ENCODE measurements at places on chromosomes 13 and 19.

DNA sequence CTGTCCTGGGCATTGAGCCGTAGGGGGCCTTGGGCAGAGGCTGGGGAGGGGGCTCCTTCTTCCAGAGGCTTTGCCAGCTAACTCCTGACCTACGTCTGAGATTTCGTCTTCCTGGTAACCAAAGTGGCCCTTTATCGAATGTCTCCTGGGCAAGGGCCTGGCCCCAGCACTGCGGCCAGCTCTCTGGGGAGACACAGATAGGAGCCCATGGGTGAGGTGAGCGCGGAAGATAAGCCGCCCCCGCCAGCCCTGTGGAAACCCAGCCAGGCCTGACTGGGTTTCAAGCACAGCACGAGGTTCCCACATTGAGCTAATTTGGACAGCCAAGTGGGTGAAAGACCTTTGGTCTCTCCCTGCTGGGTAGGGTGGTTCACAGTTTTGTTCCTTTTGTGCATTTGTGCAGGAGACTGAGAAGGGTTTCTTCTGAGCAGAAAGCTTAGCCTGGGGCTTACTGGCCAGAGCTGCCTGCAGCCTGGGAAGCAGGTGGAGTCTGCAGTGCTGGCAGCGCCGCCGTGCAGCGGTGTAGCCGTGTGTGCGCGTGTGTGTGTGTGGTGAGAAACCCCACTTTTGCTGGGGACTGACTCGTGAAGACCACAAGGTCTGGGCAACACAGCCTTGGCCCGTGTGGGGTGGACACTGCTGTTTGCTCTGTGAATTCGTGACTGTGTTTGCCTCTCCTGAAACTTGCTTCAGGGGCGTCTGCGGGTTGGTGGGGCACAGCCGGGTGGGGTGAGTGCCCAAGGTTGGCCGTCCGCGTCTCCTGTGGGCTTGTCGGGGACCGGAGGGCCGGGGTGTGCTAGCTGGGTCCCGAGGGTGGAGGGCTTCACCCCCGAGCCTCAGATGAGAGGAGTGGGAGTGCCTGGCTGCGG, 2.5 kb downstream of the BSG start:
- no peak for DNase-seq

- DNase-seq, result no peak
Measured at GRCh38 chr13:76758738-76759137, 127.5 kb downstream of the KCTD12 start.

GRCh38 chr19:43820098-43820883, 6.8 kb upstream of the ZNF283 start:
- no peak for DNase-seq

DNA sequence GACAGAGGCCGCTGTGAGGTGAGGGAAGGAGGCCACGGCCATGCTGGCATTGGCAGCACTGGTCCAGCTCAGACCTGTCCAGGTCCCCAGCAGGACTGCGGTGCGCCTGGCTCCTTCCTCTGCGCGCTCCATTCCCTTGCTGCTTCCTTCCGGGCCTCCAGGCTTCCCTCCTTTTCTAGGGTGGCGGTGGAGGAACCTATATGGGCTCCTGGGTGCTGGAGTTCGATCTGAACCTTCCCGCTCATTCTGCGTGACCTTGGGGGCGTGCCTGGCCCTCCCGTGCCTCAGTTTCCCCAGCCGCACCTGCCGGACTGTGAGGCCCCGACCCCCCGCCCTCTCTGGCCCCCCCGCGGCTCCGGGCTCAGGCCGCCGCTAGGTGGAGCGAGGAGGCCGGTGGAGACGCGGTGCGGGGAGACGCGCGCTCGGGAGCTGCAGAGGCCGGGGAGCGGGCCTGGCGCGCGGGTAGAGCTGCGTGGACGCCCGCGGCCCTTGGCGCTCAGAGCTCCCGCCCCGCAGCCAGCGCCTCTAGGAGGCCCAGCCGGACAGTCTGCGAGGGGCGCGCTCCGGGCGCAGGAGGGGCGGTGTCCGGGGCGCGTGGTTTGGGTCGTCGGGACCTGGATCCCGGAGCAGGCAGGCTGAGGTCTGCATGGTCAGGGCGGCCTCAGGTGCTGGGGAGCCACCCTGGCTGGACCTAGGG, 29.9 kb downstream of the EFNA2 start:
- DNase-seq, result peak; percentile 31

GRCh38 chr13:50474088-50474662, 369.3 kb downstream of the DLEU7 start:
- DNase-seq, result no peak

GRCh38 chr13:21960108-21960507, 289.2 kb downstream of the FGF9 start:
- no peak for DNase-seq

- peak; percentile 71 for DNase-seq
Measured at GRCh38 chr19:45455707-45456499, 11.9 kb upstream of the FOSB start.
